ENCODE measurements at places on chromosomes 5 and 9. TPM values are rescaled to one million over a fixed set of nuclear protein-coding genes. Genes with fewer than 3 reads are reported as not detected.

The NR5A1 gene
- total RNA-seq, result not detected

The BTNL3 gene
- total RNA-seq, result not detected

The NUTM2G gene
- not detected for total RNA-seq

- DNase-seq, result no peak
These were observed 233.4 kb downstream of the NR3C1 start for GRCh38 chr5:143170104-143170503.

DNA sequence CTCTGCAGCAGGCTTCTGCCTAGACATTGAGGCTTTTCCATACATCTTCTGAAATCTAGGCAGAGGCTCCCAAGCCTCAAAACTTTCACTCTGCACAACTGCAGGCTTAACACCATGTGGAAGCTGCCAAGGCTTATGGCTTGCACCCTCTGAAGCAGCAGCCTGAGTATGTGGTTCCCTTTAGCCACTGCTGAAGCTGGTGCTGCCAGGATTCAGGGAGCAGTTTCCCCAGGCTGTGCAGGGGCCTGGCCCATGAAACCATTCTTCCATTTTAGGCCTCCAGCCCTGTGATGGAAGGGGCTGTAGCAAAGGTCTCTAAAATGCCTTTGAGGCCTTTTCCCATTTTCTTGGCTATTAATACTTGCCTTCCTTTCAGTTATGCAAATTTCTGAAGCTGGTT is 680.3 kb upstream of the FTMT start:
- no peak for DNase-seq

- DNase-seq, result no peak
These were observed 176.6 kb upstream of the C9orf72 start for GRCh38 chr9:27749838-27750237.

- DNase-seq, result no peak
These were observed 85.9 kb downstream of the ICE1 start for GRCh38 chr5:5508391-5508790.

- DNase-seq, result no peak
These were observed 9.0 kb downstream of the GPR150 start for GRCh38 chr5:95628933-95629332.

DNA sequence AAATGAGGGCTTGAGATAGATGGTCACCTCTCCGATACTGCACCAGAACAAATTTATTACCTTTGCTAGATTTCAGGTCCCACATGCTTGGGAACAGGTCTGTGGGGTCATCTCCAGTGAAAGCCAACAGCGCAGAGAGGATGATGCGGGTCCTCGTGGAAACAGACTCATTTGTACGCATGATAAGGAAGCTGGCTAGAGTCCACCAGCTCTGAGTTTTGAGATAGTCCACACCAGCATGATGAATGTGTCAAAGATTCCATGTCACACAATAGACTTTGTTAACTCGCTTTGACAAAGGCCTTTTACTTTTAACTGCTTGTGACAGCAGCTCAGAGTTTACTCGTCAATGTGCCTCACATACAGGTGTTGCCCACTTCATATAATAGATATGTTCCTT is 105.4 kb upstream of the TBCA start:
- no peak for DNase-seq

DNA sequence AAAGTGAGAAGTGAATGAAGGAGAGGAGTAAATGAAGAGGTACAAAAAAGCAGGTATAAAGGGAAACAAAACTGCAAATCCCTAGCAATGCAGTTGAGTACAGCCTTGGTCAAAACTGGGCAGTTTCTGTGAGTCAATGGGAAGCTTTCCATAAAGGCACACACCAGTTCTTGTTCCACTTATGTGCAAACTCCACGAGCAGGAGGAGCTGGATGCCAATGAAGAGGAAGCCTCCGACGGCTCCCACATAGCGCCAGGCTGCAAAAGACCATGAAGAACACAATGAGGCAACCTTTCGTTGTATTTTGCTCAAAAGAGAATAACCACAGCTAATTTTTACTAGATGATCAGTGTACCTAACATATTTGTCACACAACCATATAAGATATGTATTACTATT is 81.1 kb downstream of the SERINC5 start:
- no peak for DNase-seq

- DNase-seq, result no peak
These were observed 31.7 kb downstream of the MTX3 start for GRCh38 chr5:79959407-79959806.

- no peak for DNase-seq
These were observed 303.6 kb upstream of the CLINT1 start for GRCh38 chr5:158162479-158163034.

GRCh38 chr9:114409842-114410241 is 22.1 kb upstream of the AKNA start:
- DNase-seq, result no peak

GRCh38 chr5:169354921-169355320 is 54.0 kb upstream of the SLIT3 start:
- DNase-seq, result no peak

- no peak for DNase-seq
These were observed 9.9 kb upstream of the PTGER4 start for GRCh38 chr5:40669606-40670390.

- no peak for DNase-seq
These were observed 348.5 kb downstream of the TMEM232 start for GRCh38 chr5:110377943-110378342.

Data from suprapubic skin (tissue), 4 donors.